ENCODE measurements at places on chromosomes 1 and 21.

GRCh38 chr1:159282118-159282517 lies 20.0 kb upstream of the FCER1A start:
- DNase-seq: no peak

DNA sequence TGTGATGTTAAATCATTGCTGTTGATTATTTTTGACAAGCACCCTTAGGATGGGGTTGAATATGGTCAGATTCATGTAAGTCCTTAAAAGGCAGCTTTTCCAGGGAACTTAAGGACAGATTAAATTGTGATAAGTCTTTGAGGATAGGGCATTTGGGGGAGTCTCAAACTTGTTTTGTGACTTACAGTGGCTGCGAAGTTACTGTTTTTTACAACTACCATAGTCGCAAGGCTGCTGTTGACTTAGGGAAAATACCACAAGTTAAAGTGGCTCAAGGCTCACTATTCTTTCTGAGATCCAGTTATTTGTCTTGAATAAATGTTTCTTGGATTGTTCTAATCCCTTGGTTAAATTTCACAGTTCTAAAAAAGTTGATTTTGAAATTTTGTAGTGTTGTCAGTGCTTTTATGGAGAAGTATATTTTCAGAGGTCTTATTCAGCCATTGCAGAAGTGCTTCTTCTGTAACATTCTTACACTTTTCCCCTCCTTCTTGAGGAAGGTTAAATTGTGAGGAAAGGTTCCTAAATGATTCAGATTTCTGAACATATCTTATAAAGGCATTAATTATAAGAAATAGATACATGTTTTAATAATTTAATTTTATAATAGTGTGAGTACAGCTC lies 47.0 kb upstream of the MPC2 start:
- DNase-seq: no peak

GRCh38 chr1:182206626-182207239 lies 145.2 kb upstream of the ZNF648 start:
- DNase-seq: no peak

GRCh38 chr1:151002051-151002450 lies 4.7 kb downstream of the MINDY1 start:
- no peak for DNase-seq

- no peak for DNase-seq
Observed at GRCh38 chr1:32404946-32405345, 10.7 kb upstream of the BSDC1 start.

DNA sequence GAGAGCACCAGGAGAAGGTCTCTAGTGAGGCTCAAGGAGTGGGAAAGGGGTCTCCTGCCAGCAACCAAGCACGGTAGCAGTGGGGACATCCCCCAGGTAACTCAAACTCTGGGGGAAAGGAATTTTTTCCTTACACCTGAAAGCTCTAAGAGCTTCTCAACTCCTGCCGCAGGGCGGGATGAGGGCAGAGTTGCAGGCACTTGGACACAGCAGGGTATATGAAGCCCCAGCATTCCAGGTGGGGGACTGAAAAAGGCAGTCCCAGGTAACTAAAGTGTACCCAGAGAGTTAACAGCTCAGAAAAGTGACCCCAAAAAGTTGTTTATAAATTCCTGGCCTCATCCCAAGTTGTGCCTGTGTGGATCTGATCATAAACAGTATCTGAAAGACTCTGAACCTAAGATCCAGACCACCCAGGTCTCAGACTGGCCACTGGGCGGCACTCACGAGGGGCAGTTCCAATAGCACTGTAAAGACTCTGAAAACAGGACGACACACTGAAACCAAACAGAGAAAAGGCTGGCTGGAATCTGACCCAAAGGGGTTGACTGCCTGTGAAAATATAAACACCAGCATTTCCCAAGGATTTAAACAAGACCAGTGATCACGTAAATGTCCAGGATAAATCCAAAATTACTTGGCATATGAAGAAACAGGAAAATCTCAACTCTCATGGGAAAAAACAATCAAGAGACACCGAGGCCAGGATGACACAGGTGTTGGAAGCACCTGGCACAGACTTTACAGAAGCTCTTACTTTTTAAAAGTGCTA lies 47.5 kb downstream of the HSF2BP start:
- DNase-seq: no peak

DNA sequence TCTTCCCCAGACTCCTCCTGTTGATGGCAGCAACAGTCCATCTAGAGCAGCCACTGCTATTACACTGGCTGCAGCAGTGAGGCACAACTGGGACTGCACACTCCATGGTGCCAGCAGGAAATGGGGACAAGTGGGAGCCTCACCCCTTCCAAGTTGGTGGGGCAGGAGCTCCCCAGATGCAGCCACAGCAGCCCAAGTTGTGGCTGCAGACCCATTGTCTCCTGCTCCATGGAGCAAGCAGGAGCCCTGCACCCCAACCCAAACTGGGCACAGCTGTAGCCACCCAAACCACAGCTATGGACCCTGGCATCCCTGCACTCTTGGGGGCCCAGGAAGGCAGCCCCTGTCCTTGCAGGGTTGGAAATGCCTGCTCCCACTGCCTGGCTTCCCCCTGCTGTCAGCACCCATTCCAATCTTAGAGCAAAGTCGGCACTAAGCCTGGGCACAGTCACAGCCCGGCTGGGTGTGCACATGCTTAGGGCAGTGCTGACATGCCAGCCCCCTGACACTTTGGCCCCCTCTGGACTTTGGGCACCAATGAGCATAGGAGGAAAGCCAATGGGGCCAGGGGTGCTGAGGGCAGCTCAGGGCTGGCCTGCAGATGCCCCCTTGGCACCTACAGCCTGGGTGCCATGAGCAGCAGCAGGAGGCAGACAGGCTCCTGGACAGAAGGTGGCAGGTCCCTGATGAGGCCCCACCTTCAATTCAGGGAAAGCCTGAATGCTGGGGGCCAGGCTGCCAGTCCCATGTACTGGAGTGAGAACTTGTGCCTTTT lies 44.0 kb downstream of the MATN1 start:
- DNase-seq: no peak

- DNase-seq: no peak
Observed at GRCh38 chr21:46597031-46597430, 7.9 kb downstream of the S100B start.

GRCh38 chr1:3746389-3746829 lies 5.8 kb upstream of the CCDC27 start:
- no peak for DNase-seq

GRCh38 chr1:50699795-50700194 lies 260.3 kb downstream of the FAF1 start:
- DNase-seq: no peak

GRCh38 chr1:240823357-240823756 lies 211.4 kb upstream of the GREM2 start:
- DNase-seq: no peak

DNA sequence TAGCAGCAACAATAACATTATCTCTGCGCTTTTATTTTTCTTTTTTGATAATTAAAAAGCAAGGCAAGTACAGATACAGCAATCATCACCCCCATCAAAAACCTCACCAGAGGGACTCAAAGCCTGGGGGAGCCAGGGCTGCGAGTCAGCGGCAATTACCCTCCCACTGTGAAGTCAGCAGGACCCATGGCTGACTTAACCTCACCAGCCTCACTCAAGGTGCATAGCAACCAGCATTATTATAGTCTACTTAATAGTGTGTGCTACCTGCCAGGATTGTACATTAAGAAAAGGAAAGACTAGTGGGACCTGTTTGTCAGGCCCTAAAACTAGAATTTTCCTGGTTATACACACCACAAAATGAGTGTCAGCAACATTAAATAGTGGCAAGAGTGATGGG lies 28.9 kb upstream of the SERBP1 start:
- DNase-seq: no peak

DNA sequence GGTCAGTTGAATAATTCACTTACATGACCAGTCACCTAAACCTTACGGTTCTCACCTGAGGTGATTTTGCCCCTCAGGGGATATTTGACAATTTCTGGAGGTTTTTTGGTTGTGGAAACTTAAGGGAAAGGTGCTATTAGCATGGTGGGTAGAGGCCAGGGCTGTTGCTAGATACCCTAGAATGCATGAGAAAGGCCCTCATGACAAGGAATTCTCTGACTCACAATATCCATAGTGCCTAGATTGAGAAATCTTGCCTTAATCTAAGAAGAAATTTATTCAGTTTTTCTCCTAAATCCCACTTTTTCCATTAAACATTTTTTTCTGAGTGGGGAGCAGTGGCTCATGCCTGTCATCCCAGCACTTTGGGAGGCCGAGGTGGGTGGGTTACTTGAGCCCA lies 119.7 kb downstream of the TGFB2 start:
- no peak for DNase-seq

GRCh38 chr1:197981561-197981960 lies 64.4 kb downstream of the LHX9 start:
- no peak for DNase-seq

GRCh38 chr1:1883092-1883873 lies 7.6 kb downstream of the GNB1 start:
- DNase-seq: no peak

DNA sequence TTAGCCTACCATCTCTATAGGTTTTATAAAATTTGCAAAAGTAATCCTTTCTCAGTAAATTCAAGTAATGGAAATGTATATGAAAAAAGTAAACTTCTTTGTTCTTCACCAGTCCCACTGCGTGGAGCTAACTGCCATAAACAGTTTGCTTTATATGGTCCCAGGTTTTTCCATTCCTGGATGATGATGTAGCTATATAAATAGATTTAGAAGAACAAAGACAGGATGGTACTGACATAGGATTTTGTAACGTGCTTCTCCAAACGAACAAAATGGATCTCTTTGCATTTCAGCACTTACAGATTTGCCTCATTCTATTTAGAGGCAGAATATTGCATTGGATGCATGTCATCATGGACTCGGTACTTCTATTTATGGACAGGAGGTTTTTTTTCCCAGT lies 57.3 kb downstream of the SMYD2 start:
- no peak for DNase-seq

Data from T-helper 9 cell (primary cell).